Activated naive CD8-positive, alpha-beta T cell treated with anti-CD3 and anti-CD28 coated beads, Interleukin-2, amount 50 U/mL, for 24 hours (primary cell): ENCODE measurements at places on chromosomes 13 and 19.
A peak's percentile ranks its signal among the peaks of the same experiment; 100 is the strongest.

- no peak for DNase-seq
Measured at GRCh38 chr13:25525884-25526283, 154.1 kb downstream of the ATP8A2 start.

DNA sequence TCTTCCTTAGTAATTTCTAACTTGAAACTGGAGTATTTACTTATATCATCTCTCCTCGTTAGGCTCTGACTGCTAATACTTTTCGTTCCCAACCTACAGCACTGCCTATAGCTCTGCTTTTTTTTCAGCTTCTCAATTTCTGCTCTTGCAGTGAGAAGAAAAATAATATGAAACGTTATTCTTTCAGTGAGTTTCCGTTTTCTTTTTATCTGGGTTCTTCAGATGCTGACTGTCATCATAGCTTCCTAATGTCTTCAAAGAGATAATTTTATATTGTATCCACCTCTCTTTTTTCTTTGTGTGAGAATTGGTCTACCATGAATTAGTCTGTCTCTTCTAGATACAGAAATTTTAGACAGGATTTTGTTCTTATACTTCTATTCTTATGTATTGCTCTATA, 454.9 kb downstream of the LMO7 start:
- DNase-seq = no peak

DNA sequence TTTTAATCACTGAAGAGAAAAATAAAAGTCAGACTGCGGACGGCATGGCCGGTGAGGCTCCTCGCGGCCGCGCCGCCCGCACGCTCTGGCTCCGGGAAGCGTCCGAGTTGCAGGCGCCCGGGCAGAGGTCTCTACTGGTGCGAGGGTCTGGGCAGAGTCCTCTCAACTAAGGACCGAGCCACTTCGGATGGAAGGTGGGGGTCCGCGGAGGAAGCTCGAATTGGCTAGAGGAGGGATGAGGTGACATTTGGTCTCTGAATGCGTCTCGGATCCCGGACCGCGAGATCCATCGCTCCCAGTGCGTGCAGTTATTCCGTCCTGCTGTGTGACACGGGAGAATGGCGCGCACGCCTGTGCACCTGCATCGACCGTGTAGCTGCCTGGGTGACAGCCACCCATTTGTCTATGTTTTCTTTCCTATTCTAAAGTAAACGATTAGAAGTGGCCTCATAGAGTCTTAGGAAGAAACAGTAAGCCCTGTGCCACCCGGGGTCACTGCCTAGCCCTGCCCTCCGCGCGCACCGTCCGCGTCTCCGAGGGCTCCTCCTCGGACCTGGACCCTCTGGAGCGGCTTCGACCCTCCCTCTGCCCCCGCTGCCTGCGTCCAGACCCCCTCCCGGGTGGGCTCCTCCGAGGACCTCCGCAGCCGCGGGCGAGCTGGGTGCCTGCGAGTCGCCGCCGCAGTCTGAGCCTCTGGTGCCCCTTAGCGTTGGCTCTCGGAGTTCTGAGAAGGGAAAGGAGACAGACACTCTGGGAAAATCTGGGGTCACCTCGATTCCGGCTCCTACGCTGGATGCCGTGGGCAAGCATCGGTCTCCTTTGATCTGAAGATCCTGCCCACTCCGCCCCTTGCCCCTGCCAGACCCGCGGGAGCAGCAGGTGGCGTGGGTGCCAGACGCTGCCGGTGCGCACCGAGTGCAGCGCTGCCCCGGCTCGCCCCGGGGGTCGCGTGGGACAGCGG, 347.4 kb downstream of the LIG4 start:
- DNase-seq = peak; percentile 8

- DNase-seq = no peak
Measured at GRCh38 chr19:18900700-18901481, 4.9 kb upstream of the CERS1 start.

GRCh38 chr19:17023805-17024204, 2.8 kb downstream of the CPAMD8 start:
- DNase-seq = no peak

GRCh38 chr19:19719798-19720197, 13.1 kb downstream of the ZNF14 start:
- DNase-seq = no peak

DNA sequence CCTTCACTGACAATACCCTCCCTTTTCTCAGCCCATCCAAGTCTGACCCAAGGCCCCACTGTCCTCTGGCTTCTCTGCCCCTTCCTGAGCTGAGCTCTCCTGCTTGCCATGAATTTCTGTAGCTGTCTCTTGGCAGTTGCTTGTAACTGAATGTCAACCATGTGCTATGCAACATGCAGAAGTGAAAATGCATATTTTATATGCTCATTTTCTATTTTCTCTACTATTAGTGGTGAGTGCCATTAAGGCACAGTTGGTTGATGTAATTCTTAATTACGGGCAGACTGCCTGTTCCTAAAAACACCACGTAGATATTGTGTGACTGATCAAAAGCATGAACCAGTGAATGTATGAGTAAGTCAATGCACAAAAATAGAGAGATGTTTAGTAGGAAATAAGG, 29.6 kb downstream of the TNFSF11 start:
- DNase-seq = no peak

DNA sequence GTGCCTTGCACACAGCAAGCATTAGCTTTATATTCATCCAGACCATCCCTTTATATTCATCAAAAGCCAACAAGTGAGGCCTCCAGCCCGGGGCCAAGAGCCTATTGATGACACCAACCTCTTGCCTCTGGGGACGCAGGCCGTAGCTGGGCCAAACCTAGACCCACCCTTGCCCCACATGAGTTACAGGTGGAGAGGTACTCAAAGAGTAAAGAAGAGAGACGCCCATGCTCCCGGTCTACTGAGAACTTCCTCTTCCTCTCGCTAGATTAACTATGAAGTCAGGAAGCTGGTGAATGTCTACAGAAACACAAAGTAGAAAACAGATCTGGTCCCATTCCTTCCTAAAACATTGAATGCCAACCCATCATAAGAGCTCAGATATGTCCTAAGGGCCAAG, 3.8 kb upstream of the MLNR start:
- no peak for DNase-seq

- DNase-seq = peak; percentile 53
Measured at GRCh38 chr19:8194528-8195267, 14.5 kb upstream of the CERS4 start.

GRCh38 chr19:47609906-47610894, 1.3 kb downstream of the BICRA start:
- DNase-seq = peak; percentile 55

- no peak for DNase-seq
Measured at GRCh38 chr13:33256148-33256840, 29.3 kb downstream of the STARD13 start.

DNA sequence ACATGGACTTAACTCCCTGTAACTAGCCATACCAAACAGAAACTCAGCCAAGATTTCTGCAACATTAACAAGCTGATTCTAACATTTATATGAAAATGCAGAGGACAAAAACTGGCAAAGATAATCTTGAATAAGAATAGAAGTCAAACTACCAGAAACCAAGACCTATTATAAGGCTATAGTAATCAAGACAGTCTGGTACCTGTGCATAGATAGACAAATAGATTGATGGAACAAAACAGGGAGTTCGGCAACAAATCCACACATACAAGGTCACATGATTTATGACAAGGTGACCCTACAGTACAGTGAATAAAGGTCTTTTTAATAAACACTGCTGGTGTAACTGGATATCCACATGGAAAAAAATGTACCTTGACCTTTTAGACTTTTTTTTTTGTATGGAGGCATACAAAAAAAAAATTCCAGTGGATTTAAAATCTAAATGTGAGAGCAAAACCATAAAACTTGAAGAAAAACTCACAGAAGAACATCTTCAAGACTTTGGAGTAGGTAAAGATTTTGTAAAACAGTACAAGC, 2.9 kb upstream of the RFC3 start:
- no peak for DNase-seq

GRCh38 chr19:34484328-34484727, 2.8 kb downstream of the WTIP start:
- no peak for DNase-seq

- no peak for DNase-seq
Measured at GRCh38 chr19:41748012-41748411, 7.3 kb upstream of the CEACAM6 start.

DNA sequence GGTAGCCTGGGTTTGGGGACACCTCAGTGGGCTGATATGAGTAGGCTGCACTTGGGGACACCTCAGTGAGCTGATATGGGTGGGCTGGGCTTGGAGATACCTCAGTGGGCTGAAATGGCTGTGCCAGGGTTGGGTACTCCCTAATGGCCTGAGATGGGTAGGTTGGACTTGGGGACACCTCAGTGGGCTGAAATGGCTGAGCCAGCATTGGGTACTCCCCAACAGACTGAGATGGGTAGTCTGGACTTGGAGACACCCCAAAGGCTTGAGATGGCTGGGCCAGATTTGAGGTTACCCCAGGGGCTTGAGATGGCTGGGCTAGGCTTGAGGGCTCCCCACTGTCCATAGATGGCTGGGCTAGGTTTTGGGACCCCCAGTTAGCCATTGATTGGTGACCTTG, 12.1 kb downstream of the IQCN start:
- no peak for DNase-seq

DNA sequence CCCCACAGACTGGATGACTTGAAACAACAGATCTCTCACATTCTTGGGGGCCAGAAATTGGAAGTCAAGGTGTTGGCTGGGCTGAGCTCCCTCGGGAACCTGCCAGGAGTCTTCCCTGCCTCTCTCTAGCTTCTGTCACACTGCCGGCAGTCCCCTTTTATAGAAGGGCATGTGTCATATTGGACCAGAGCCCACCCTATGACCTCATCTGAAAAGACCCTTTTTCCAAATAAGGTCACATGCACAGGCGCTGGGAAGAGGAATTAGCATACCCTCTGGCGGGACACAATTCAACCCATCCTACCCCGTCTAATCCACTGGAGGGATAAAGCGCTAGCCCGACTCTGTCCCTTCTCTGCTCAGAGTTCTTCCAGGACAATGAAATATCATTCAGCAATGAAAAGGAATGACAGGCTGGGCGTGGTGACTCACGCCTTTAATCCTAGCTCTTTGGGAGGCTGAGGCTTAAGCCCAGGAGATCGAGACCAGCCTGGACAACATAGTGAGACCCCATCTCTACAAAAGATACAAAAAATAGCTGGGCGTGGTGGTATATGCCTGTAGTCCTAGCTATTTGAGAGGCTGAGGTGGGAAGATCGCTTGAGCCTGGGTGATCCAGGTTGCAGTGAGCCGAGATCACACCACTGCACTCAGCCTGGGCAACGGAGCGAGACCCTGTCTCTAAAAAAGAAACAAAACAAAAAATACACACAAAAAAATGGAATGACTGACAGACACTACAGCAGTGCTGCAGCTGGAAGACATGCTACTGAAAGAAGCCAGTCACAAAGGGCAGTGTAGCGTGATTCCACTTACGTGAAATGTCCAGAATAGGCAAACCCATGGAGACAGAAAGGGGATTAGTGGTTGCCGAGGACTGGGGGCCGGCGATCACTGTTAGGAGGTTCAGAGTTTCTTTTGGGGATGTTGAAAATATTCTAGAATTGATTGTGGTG, 28.5 kb downstream of the MEIS3 start:
- no peak for DNase-seq
